Right ventricle myocardium superior (tissue), 1 donor: ENCODE measurements at places on chromosomes 16 and 17.

DNA sequence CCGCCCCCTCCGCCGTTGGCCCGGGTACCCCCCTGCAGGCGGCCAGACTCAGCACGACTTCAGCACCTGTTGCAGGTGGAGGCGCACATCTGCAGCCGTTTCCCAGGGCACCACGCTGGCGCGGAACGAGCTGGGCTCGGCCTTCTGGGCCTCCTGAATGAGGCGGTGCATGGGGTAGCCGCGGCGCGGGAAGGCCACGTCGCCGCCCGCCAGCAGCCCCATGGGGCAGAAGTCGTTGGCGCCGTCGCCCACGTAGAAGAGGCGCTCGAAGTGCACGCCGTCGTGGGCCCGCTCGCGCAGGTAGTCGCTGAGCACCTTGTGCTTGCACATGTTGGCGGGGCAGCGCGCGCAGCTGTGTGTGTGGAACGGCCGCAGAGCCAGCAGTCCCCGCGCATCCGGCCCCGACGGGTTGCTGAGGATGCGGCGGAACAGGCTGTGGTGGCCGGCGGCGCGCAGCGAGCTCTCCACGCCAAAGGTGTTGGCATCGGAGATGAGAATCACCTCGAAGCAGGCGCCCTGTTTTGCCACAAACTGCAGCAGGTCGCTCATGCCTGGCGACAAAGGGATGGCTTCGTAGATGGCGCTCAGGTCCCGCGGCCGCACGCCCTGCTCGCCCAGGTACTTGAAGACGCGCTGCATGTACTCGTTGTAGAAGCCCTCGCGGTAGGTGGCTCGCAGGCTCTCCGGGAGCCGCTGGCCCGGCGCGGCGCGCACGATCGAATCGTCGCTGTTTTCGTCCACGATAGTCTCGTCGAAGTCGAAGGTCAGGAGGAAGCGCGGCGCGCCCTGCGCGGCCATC is 6.2 kb downstream of the PHOSPHO1 start:
- peak; percentile 63 for DNase-seq

GRCh38 chr17:15480204-15480603 is 12.8 kb upstream of the CDRT4 start:
- DNase-seq, result no peak

DNA sequence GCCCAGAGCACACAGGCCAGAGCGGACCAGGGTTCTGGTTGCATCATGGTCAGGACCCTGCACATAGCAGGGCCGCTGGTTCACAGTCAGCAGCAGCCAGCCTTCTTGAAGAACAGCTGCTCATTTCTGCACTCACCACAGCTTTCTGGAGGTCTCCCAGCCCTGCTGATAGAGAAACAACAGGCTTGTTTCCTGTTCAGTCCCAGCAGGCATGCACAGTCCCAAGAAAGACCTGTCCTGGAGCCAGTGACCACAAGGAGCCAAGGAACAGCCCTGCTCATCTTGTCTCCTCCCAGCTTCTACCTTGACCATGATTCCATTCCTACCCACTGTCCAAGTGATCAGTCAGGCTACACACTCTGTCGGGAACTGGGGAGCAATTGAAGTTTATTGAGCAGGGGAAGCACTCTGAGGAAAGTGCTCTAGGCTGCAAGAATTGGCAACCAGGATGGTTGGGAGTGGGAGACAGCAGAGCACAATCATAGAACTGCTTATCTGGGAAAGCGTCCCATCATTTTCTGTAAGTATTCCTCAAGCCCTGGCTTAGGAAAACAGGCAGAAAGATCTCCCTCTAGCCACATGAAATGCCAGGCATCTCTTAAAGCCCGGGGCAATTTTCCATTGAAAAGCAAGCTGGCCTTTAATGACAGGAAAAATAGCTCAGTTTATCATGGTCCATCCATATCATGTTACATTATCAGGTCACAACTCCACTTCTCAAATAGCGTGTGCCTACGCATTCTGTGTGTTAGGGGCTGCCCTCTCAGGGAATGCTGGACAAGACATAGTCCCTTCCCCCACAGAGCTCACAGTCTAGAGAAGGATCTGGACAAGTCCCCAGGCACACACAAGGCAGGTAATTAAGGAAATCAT is 155.4 kb upstream of the FOXF1 start:
- no peak for DNase-seq

GRCh38 chr16:83630979-83631378 is 176.8 kb upstream of the HSBP1 start:
- no peak for DNase-seq

DNA sequence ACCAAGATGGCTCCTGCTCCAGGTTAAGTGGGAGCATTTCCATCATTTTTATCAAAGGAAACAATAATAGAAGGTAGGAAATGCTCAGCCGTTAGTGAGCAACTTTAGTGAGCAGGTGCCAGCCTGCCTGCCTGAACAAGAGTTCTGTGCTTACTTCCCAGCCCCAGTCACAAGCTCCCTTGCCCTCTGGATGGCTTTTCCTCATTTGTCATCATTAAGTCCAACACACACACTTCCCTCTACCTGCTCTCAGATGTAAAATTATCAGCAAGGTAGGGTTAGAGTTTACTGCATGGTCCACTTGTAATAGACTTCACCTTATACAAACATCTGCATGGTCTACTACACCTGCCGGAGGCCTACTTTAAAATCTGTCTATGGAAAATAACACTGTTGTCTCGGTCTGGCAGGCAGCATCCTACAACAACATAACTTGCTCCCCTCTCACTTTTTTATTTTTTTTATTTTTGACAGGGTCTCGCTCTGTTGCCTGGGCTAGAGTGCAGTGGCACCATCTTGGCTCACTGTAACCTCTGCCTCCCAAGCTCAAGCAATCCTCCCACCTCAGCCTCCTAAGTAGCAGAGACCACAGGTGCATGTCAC is 12.7 kb downstream of the TEX2 start:
- no peak for DNase-seq

DNA sequence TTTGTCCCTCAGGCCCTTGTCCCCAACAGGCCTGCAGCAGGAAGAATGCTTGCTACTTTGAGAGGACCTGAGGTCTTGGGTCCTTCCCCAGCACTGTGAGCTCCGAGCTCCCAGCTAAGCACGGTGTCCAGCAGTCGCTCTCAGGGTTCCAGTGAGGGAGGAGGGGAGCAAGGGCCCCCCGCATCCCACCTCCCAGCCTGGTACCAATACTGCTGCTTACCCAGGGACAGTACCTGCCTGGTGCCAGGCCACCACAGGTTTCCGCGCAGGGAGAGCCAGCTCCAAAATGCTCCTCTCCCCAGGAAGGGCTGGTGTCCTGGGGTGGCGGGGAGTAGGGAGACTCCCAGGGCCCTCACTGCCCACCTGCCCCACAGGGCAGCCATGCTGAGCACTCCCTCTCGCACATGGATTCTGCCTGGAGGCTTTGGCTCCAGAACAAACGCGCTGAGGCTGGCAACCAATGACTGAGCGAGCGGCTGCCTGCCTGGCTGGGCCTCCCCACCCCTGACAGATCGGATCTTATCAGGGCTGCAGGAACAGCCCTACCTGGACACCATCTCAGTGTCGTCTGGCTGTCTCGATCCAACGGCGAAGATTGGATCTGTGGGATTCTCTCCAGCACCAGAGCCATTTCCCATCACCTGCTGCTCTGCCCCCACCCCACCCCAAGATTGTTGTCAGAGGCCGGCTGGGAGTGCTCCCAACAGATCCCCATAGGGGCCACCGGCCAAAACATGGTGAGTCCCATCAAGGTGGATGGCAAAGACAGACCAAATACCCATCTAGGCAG is 2.4 kb downstream of the DOK4 start:
- no peak for DNase-seq

GRCh38 chr17:82883419-82884031 is 43.7 kb upstream of the ZNF750 start:
- DNase-seq, result no peak

GRCh38 chr16:24734382-24734781 is 4.9 kb downstream of the TNRC6A start:
- DNase-seq, result no peak

- DNase-seq, result no peak
These were observed 1.6 kb downstream of the CAPN15 start for GRCh38 chr16:529012-529575.
